Endothelial cell of umbilical vein (primary cell): ENCODE measurements at places on chromosomes 4 and X. TPM values are rescaled to one million over a fixed set of nuclear protein-coding genes. Genes with fewer than 3 reads are reported as not detected.
A peak's percentile ranks its signal among the peaks of the same experiment; 100 is the strongest.

Gene RHOXF2B
- not detected in 2 replicates for total RNA-seq

Gene MAGEA3
- not detected in 2 replicates for total RNA-seq

Gene CPLX1
- 1.3 and 1.8 TPM in 2 replicates for total RNA-seq

Gene PCYT1B
- total RNA-seq: 0.90 and 1.3 TPM in 2 replicates

Gene RTL5
- 1.7 and 2.1 TPM in 2 replicates for total RNA-seq

Gene ZBTB49
- 4.6 and 5.8 TPM in 2 replicates for total RNA-seq

Gene ADH1A
- not detected in 2 replicates for total RNA-seq

Gene AMTN
- not detected in 2 replicates for total RNA-seq

Gene PABPC5
- 0.42 and 0.44 TPM in 2 replicates for total RNA-seq

Gene SYTL5
- not detected in 2 replicates for total RNA-seq

- DNase-seq: no peak
These were observed 55.9 kb upstream of the IL2 start for GRCh38 chr4:122512430-122512829.

- peak; percentile 3 for DNase-seq
These were observed 43.3 kb upstream of the GALNT7 start for GRCh38 chr4:173125216-173125812.

GRCh38 chrX:73412930-73413329 is 33.9 kb upstream of the CDX4 start:
- no peak for DNase-seq

DNA sequence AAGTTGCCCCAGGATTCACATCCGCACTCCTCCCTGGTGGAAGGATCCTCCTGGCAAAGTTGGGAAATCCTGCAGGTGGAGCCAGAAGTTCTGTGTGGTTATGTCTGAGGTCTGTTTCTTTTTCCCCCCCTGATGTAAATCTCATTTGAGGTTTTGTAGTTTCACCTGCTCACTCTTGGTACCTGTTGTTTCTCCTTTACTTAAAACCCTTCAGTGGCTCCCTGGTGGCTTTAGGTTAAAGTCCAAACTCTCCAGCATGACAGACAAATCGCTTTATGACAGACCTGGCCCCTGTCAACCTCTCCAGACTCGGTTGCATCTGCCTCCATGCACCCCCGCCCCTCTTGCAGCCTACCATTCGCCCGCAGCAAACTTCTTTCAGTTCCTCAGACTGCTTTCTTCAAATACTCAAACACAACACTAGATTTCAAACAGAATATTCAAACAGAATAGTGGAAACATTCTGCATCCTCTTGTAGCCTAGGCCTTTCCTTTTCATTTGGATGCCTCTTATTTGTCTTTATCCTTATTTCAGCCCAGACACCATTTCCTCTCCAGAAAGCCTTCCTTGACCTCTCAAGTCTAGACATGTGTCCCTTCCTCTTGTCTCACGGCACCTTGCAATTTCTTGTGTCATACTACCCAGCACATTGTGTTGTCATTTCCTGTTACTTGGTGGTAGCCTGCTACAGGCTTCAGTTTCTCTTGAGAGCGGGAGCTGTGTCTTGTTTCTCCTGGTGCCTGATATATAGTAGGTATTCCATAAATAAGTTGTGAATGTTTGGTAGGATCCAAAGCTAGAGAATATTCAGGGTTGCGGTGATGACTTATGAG is 24.8 kb downstream of the IL13RA1 start:
- peak; percentile 60 for DNase-seq

GRCh38 chrX:31747411-31747810 is 675.6 kb upstream of the FTHL17 start:
- no peak for DNase-seq

- DNase-seq: no peak
These were observed 113.6 kb downstream of the SPRY1 start for GRCh38 chr4:123510221-123510620.

DNA sequence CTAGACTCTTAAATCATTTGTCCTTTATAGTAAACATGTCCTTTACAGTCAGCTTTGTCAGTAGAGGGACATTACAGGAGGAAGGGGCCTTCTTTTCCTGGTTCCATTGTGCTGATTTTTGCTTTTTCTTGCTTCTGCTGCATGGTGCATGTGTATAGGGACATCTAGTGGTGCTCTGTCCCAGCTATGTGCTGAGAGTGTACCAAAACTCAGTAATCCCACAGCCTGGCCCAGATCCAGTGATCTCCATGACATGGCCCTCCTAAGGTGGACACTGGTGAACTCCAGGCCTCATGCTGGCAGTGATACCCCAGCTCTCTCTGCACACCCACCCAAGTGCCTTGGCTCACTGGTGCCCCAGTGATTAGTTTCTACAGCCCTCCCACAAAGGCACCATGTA is 45.2 kb downstream of the MAGEB17 start:
- peak; percentile 35 for DNase-seq

GRCh38 chr4:98891478-98892337 is 37.2 kb downstream of the EIF4E start:
- DNase-seq: no peak

GRCh38 chrX:41257801-41258200 is 76.2 kb upstream of the DDX3X start:
- no peak for DNase-seq

DNA sequence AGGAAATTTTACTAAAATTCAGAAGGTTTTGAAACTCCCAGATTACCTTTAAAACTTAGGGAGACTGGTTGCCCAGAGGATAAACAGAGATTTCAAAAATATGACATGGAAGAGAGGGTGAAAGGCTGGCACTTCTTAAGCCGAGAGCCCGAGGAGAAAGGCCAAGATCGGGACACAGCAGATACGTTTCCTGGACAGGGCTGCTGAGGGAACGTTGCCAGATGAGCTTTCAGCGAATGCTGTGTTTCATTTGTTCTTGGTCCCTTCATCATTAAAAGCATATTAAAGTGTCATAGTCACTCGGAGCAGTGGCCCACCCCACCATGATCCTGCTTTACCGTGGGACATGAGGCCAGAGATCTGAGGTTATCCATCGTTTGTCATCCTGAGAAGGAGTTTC is 37.9 kb upstream of the STOX2 start:
- DNase-seq: no peak

DNA sequence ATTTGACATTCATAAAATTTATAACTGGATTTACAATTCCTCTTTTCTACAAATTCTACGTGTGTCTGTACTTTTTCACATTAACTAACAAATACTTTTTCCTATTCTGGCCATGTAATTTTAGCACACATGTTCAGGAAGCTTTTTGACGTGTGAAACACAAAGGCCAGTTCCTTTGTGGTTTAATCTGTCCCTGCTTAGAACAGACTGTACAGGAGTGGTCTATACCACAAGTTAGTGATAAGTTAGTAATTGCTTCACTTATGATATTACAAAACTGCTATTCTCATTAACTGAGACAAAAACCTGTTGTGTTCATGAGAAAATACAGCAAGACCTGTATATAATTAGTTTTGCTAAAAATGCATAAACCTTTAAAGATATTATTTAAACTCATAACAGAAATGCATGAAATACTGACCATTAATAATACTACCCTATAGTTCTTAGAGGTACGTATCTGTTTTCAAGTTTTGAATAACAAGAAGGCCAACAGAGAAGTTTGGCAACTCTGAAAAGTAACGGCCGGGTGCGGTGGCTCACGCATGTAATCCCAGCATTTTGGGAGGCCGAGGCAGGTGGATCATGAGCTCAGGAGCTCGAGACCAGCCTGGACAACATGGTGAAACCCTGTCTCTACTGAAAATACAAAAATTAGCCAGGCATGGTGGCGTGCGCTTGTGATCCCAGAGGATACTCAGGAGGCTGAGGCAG is 13.7 kb upstream of the AREG start:
- DNase-seq: peak; percentile 66

GRCh38 chr4:141254326-141254725 is 33.6 kb downstream of the ZNF330 start:
- DNase-seq: no peak

GRCh38 chrX:155876704-155877103 is 4.4 kb upstream of the VAMP7 start:
- DNase-seq: no peak

DNA sequence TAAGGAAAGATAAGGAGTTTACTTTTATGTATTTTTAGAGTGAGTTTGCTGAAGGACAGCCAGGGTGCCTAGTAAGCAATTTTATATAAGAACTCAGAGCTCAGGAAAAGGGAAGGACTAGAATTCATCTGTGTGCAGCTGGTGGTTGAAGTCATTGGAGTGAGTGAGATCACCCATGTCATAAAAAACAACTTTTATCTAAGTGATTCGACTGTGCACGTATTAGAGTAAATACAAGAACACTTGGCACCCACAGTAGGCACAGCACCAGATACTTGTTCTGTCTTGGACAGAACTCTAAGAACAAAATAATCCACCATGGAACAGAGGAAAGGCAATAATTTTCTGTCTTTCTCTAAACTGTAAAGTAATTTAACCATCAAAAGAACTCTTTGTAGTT is 31.6 kb downstream of the SYNPO2 start:
- DNase-seq: peak; percentile 33

- no peak for DNase-seq
These were observed 7.2 kb upstream of the MRFAP1 start for GRCh38 chr4:6633091-6633906.

- DNase-seq: peak; percentile 11
These were observed at the start of gene STS for GRCh38 chrX:7147413-7147977. Gene STS, plus strand, starts transcription at chrX:7147712. Its CDS starts 105,488 bp downstream, at chrX:7253200.

- no peak for DNase-seq
These were observed 39.7 kb downstream of the ANAPC10 start for GRCh38 chr4:145058256-145058655.

- DNase-seq: no peak
These were observed 114.7 kb downstream of the SLC4A4 start for GRCh38 chr4:71453531-71453930.
